ENCODE measurements at places on chromosomes 2 and 18. TPM values are rescaled to one million over a fixed set of nuclear protein-coding genes. Genes with fewer than 3 reads are reported as not detected.

- no peaks in the 10 kb centered on the region for H3K36me3 ChIP-seq
- H3K27me3 ChIP-seq: no peaks in the 10 kb centered on the region
- peaks cover 11% of the 10 kb centered on the region for H3K4me1 ChIP-seq
Observed at GRCh38 chr2:127118467-127118866, 11.5 kb upstream of the BIN1 start.

DNA sequence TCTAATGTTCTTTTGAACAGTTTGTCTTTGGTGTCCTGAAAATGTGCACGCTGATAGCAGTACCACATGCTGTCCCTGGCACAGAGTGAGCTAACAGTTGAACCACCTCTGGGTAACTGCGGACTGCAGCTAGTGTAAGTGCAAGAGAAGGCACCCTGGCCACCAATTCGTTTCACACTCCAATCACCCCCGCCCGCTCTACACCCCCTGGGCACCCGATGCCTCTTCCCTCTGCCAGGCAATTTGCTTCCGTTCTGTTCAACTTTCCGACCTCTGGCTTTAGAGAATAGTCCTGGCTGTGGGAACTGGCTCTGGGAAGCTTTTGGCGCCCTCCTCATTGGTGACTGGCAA, 1.4 kb downstream of the DOCK10 start:
- DNase-seq: no peak
- H3K27me3 ChIP-seq: no peaks in the 10 kb centered on the region
- peaks cover 16% of the 10 kb centered on the region for H3K4me1 ChIP-seq

DNA sequence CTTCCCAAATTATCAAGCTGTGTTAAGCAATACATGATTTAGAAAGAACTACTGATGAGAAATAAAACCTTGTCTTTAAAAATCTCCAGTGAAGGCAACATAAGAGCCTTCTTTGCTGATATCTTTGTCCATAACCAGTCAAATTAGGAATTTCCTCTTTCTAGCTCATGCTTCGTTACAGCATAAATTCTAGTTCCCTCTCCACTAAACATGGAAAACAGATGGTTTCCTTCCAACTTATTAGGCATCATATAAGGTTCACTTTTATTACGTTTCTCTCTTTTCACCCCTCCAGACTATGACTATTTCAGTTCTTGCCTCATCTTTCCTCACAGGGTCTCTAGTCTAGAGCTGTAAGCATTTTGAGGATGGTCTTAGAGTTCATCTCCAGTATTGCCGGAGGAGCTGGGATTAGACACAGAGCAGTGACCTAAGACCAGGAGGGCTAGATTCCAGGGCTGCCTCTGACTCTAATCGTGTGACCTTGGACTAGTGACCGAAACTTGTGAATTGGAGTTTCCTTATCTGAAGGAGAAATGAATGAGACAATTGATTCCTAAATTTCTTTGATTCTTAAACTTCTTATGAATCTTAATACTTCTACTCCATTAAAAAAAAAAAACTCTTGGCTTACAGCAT, 195.5 kb upstream of the APCDD1 start:
- no peak for DNase-seq
- H3K36me3 ChIP-seq: no peaks in the 10 kb centered on the region
- no peak overlapping the region for H3K4me3 ChIP-seq
- no peaks in the 10 kb centered on the region for H3K4me1 ChIP-seq

DNA sequence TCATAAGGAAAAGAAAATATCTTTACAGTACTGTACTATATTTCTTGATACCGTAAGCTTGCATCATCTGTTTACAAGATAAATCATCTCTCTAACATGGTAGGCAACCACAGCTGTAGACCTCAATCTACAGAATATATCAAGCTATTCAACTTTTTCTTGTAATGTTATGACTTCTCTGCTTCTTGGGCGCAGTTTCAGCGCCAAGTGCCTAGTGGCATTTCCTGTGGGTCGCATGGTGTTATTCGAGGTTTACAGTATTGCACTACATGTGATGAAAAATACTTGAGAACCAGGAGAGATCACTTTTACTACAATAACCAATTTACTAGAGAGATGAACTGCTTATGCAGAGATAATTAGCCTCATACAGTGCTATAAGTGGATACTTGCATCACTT, 34.0 kb upstream of the SESTD1 start:
- no peaks in the 10 kb centered on the region for H3K36me3 ChIP-seq
- H3K4me3 ChIP-seq: no peak overlapping the region
- no peak overlapping the region for H3K27ac ChIP-seq
- DNase-seq: no peak

DNA sequence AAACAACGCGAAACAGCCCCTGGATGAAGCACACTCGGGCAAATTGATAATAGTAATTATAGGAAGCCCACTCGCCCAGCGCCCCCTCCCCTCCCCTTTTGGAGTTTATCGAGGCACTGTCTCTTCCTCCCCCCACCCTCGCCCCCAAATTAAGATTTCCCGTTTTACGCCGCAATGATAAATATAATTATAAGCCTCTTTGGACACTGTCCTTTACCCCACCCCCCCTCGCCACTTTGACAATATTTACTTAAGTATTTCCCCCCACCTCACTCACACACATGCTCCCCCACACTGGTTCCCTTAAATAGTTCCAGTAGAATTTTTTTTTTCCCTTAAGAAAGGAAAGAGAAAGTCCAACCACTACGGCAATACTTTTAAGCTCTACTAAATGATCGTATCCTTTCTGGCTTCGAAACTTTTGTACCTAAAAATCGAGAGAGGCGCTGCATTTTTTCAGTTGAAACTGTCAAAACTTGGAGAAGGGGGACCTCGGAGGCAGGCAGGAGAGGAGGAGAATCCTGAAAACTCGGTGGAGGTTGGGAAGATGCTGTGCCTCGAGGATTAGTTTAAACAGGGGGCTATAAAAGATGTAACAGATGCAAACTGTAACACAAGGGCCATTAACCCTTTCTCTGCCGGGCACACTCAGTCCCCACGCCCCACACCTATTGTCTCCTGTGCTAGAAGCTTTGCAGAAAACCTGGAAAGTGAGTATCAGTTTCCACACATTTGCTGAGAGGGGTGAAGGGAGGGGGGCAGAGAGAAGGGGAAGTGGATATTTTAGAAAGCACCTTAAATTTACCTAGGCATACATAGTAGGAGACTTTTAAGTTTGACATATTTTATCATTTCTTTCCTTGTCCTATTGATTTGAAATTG, 1.8 kb downstream of the ZEB2 start:
- H3K27me3 ChIP-seq: peaks cover 7% of the 10 kb centered on the region
- peaks cover 5% of the 10 kb centered on the region for H3K4me1 ChIP-seq
- DNase-seq: no peak
- H3K4me3 ChIP-seq: no peak overlapping the region
- H3K36me3 ChIP-seq: no peaks in the 10 kb centered on the region

DNA sequence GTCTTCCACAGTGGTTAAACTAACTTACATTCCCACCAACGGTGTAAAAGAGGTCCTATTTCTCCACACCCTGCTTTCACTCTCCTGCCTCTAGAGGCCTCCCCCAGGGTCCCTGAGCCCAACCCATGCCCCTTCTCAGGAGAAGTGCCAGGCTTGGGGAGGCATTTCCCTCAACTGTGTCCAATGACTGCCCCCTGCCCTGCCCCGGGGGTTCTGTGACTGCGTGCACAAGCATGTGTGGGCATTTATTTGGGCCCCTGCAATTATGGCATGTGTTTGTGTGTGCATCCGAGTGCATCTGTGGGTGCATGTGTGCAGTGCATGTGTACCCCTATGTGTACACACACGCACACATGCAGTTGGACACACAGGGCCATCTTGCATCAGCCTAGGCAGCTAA, 57.3 kb downstream of the INHBB start:
- peak; percentile 26 for DNase-seq
- H3K36me3 ChIP-seq: no peaks in the 10 kb centered on the region
- no peaks in the 10 kb centered on the region for H3K4me1 ChIP-seq

DNA sequence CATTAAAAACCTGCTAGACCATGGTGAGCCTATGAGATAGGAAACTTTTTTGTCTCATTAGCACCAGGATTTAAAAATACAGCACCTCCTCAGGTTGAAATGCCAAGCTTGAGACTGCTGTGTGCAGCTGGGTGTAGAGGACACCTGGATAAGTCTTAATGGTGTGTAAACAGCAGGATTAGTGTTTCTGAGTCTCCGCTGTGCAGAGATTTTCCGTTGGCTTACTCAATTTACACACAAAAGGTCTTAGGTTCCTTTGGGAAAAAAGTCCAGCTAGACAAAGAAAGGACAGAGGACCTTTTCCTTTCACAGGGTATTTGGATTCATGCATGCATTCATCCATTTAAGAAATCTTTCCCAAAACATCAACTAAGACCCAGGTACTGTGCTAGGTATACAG, 168.1 kb downstream of the NRXN1 start:
- H3K27me3 ChIP-seq: no peaks in the 10 kb centered on the region
- no peaks in the 10 kb centered on the region for H3K4me1 ChIP-seq
- no peak overlapping the region for H3K27ac ChIP-seq
- no peak overlapping the region for H3K4me3 ChIP-seq
- H3K36me3 ChIP-seq: no peaks in the 10 kb centered on the region

DNA sequence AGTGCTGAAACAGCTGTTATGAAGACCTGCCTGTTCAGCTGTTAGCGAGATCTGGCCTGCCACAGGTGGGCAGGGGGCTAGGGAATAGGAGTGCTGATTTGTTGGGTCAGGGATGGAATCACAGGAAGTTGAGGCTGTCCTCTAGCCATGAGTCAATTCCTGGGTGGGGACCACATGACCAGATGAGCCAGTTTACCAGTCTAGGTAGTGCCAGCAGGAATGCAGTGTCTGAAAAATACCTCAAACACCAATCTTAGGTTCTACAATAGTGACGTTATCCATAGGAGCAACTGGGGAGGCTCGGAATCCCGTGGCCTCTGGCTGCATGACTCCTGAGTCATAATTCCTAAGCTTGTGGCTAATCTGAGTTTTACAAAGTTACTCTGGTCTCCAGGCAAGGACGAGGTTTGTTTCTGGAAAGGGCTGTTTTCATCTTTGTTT, 44.9 kb downstream of the DYSF start:
- no peaks in the 10 kb centered on the region for H3K27me3 ChIP-seq
- no peaks in the 10 kb centered on the region for H3K4me1 ChIP-seq
- peak overlapping the region; percentile 4 for H3K27ac ChIP-seq
- DNase-seq: no peak

GRCh38 chr2:127525691-127526131, 578 bp downstream of the IWS1 start:
- H3K27me3 ChIP-seq: no peaks in the 10 kb centered on the region
- peaks cover 26% of the 10 kb centered on the region for H3K4me1 ChIP-seq
- DNase-seq: peak; percentile 52
- H3K27ac ChIP-seq: peak overlapping the region; percentile 97
- no peaks in the 10 kb centered on the region for H3K36me3 ChIP-seq
- peak overlapping the region; percentile 84 for H3K4me3 ChIP-seq

DNA sequence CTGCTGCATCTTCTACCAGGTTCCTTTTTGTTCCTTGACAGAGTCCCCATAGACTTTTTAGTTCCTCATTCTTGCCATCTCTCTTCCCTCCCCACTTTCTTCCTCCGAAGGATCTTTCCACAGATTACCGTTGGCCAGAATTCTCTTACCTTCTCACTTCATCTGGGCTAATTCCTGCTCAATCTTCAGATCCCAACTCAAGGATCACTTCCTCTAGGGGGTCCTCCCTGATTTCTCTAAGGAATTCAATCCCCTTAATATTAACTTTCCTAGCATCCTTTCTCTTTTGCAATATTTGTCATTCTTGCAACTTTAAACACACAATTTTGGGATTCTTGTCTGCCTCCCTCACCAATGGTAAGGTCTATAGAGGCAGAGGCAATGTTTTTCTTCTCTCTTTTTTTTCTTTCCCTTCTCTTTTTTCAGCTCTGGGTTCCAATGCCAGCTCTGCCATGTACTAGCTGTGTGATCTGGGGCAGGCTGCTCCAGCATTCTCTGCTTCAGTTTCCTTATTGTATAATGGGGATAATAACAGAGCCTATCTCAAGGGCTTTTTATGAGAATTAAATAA, 5.4 kb upstream of the KCNE4 start:
- H3K36me3 ChIP-seq: no peaks in the 10 kb centered on the region
- no peak overlapping the region for H3K4me3 ChIP-seq
- no peak overlapping the region for H3K27ac ChIP-seq
- no peaks in the 10 kb centered on the region for H3K4me1 ChIP-seq
- no peaks in the 10 kb centered on the region for H3K27me3 ChIP-seq
- DNase-seq: no peak

DNA sequence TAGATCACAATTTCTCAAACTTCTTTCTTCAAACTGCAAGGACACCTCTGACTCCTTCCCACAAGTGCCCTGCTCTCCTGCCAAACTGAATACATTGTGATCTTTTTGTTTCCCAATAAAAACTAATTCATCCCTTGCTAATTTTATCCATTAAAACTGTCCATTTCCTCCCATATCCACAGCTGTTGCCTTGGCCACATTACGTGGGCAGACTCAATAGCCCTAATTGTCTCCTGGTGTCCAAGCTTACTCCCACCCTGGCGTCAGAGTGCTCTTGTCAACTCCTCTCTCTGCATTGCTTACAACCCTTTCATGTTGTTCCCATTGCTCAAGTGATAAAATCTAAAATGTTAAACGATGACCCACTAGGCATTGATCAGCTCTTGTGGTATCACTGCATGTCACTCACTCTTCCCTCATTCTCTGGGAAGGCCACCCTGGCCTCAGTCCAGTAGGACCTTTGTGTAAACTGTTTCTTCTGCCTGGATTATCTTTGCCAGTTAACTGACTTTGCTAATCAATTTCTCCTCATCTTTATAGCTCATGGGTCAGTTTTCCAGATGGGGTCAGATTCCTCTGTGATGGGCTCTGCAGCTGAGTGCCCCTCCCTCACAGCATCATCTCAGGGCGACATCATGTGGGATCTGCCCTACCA, 525.0 kb downstream of the SLC4A3 start:
- DNase-seq: no peak
- H3K27ac ChIP-seq: no peak overlapping the region
- H3K4me1 ChIP-seq: no peaks in the 10 kb centered on the region
- H3K36me3 ChIP-seq: no peaks in the 10 kb centered on the region
- H3K27me3 ChIP-seq: no peaks in the 10 kb centered on the region

- peak overlapping the region; percentile 93 for H3K4me3 ChIP-seq
- no peak for DNase-seq
- H3K4me1 ChIP-seq: peaks cover 29% of the 10 kb centered on the region
Observed at GRCh38 chr2:134120406-134120732, 133.5 kb upstream of the MGAT5 start.

- no peak overlapping the region for H3K27ac ChIP-seq
- no peak for DNase-seq
- peaks cover 29% of the 10 kb centered on the region for H3K4me1 ChIP-seq
- H3K4me3 ChIP-seq: no peak overlapping the region
- no peaks in the 10 kb centered on the region for H3K27me3 ChIP-seq
Observed at GRCh38 chr2:133498662-133499585, 69.3 kb downstream of the NCKAP5 start.

- peaks cover 3% of the 10 kb centered on the region for H3K4me1 ChIP-seq
- H3K27ac ChIP-seq: no peak overlapping the region
- H3K36me3 ChIP-seq: no peaks in the 10 kb centered on the region
- no peak overlapping the region for H3K4me3 ChIP-seq
- no peaks in the 10 kb centered on the region for H3K27me3 ChIP-seq
Observed at GRCh38 chr18:55584201-55584600, 3.8 kb downstream of the TCF4 start.

DNA sequence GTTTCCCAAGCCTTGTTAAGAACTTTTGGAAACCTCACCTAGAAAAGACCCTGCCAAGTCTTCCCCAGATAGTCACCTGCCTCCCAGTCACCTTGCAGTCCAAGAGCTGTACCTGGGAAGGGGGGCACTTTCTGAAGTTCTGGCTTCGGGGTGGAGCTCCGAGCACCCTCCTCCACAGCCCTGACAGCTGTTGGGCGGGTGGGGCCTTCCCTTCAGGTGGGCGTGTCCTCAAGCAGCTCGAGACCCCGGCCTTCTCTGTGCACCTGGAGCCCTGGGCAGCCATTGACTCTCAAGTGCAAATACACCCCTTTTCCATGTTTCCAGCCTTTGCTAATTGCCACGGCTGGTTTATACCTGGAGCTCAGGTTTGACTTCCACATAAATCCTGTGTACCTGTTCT, 37.0 kb upstream of the IGFBP5 start:
- H3K27me3 ChIP-seq: no peaks in the 10 kb centered on the region
- no peaks in the 10 kb centered on the region for H3K4me1 ChIP-seq
- no peak overlapping the region for H3K4me3 ChIP-seq

Gene C2orf15
- polyA plus RNA-seq: 0.25 TPM

Gene COL3A1
- polyA plus RNA-seq: 21.4 TPM

Measured in liver (tissue), 10 donors.